Activated CD4-positive, alpha-beta T cell treated with anti-CD3 and anti-CD28 coated beads, Interleukin-2, amount 50 U/mL, for 24 hours (primary cell): ENCODE measurements at places on chromosomes 4 and X.

DNA sequence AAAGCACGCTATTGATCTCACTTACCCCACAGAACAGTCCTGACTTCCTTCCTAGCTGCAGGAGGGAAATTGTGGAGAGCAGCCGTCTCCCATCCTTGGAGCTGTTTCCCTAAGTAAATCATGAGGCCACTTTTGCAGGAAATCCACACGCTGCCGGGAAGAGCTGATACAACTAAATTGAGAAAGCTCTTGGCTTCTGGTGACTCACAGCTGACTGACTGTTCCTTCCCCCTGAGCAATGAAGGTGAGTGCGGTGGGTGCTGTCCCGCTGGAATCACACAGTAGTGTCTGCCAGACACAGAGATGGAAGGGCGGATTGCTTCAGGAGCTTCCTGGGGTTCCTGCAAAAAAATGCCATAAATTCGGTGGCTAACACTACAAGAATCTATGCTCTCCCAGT lies 268.9 kb downstream of the ASMT start:
- DNase-seq = no peak

- DNase-seq = no peak
Measured at GRCh38 chrX:96906741-96907140, 23.0 kb downstream of the RPA4 start.

DNA sequence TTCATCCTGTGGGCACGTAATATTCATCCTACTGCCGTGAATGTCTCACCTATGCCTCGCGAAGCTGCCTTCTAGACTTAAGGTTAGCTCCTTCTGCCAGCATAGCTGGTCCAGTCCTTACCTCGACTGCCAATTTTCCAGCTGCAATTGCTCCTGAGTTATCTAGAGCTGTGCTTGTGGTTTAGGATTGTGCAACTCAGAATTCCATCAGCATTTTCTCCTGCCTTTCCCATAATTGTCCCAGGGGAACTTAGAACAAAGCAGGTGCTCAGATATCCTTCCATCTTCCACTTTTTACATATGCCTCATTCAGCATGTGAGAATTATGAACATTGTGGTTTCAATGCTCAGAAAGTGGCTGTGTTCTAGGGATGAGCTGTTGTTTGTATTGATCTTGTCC lies 131.4 kb upstream of the ADGRL3 start:
- no peak for DNase-seq

DNA sequence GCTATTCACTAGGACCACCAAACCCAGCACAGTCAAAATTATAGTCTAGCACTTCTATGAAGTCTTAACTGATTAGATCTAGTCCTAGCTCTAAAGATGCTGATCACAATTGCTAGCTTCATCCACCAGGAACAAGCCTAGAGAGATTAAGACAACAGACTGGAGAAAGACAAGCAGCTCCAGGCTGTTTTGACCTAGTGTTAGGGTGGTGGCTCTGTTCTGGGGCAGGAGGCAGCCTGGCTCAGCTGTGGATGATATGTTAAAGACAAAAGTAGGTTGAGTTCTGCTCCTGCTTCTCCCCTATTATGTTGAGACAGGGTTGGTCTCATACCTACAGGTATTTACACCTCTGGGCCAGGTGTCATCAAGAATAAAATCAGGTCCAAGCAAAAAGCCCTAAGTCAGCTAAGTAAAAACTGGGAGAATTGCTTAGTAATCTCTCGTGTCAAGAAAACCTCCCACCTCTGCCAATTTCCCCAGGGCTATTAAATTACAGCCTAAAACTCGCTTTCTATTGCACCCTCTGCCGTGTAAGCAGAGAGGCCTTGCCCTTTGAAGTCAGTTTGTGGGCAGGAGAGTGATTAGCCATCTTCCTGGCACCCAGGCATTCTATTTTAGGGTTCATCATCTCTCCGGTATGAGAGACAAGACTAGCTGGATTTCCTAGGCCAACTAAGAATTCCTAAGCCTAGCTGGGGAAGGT lies 39.9 kb downstream of the RAB40AL start:
- DNase-seq = no peak

- DNase-seq = no peak
Measured at GRCh38 chr4:83262682-83263081, 21.9 kb downstream of the COQ2 start.

GRCh38 chr4:76105652-76106051 lies 31.1 kb downstream of the ART3 start:
- no peak for DNase-seq

GRCh38 chr4:1116838-1117237 lies 3.5 kb upstream of the RNF212 start:
- DNase-seq = no peak

GRCh38 chr4:14193601-14194000 lies 566.1 kb upstream of the BOD1L1 start:
- DNase-seq = no peak

DNA sequence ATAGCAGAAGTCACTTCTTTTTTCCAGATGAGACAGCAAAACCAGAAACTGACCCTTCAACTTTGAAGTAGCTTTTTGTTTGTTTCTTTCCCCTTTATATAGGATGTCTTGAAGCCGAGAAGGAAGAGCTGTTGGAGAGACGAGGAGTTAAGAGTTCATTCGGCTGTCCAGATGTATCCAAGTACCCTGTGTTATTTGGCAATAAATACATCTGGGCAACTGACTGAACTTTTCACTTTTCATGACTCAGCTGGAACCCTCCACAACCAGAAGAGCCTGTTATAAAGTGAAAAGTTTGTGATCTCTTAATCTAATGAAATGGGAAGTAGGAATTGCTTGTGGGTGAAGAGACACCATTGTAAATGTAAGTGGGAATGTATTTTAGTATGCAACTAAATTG lies 131.2 kb downstream of the HTR2C start:
- DNase-seq = no peak
